SJCRH30 (cell line): ENCODE measurements at places on chromosomes 11 and 22.
A peak's percentile ranks its signal among the peaks of the same experiment; 100 is the strongest.

GRCh38 chr11:2518111-2518982 is 73.5 kb downstream of the KCNQ1 start:
- H3K27ac ChIP-seq, result no peak overlapping the region
- H3K4me1 ChIP-seq, result no peaks in the 10 kb centered on the region
- H3K36me3 ChIP-seq, result no peaks in the 10 kb centered on the region
- peaks cover 17% of the 10 kb centered on the region for H3K27me3 ChIP-seq

DNA sequence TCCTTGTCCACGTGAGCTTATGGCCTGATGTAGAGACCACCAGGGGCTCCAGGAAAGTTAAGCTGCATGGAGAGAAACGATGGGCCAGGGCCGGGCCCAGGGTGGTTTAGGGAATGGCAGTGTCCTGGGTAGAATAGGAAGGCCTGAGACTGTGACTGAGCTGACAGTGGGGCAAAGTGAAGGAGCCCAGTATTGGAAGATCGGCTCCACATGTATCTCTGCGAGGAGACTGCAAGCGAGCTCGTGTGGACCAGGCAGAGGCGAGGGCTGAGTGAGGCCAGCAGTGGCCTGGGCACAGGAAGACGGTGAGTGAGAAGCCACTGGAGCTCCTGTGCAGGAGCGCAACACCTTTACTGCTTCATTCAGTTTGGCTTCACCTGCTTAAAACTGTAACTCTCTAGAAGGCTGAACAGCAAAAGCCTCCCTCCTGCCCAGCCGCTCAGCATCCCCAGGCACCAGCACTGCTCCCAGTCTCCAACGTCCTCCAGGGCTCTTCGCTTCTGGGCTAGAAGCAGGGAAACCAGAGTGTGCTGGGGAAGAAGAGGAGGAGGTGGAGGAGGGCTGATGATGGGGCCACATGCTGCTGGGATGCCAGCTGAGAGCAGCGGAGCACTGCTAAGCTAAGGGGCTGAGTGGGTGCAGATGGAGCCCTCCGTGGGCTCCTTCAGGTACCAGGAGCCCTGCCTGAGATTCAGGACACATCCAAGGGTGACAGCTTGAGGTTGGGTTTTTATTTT is 13.5 kb downstream of the TCIRG1 start:
- no peaks in the 10 kb centered on the region for H3K27me3 ChIP-seq
- no peaks in the 10 kb centered on the region for H3K36me3 ChIP-seq

- H3K4me1 ChIP-seq, result peaks cover 14% of the 10 kb centered on the region
- no peak overlapping the region for H3K4me3 ChIP-seq
- no peaks in the 10 kb centered on the region for H3K36me3 ChIP-seq
- DNase-seq, result no peak
- H3K27me3 ChIP-seq, result no peaks in the 10 kb centered on the region
Measured at GRCh38 chr11:43934601-43935423, 7.6 kb upstream of the C11orf96 start.

GRCh38 chr11:2213890-2214526 is 42.4 kb upstream of the TH start:
- no peaks in the 10 kb centered on the region; the same call in 1 of the 2 replicates for H3K27me3 ChIP-seq
- H3K27ac ChIP-seq, result no peak overlapping the region
- DNase-seq, result no peak
- peaks cover 29% of the 10 kb centered on the region for H3K4me1 ChIP-seq

DNA sequence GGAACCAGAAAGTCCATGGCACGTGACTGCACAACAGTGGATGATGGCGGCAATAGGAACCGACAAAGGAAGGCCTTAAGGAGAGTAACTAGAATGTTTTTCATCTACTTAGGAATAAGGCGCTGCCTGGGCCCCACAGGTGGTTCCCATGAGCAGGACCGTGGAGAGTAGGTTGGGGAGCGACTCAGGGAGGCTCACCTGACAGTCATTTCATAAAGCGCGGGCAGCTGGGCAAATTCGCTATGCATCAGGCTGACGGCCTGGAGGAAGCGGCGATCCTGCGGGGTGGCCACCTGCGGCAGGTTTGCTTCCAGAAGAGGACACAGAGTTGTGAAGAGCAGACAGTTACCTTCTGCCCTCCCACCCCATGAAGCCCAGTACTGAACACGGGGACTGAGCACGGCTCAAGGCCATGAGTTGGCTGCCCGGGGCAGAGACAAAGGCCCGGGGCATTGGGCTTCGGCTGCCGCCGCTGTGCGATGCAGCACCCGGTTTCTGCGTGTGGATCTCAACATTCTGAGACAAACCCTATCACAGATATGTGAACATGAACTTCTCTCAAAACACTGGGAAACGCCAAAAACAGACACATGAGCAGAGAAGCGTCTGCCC is 25.8 kb downstream of the HPS4 start:
- peaks cover 14% of the 10 kb centered on the region for H3K36me3 ChIP-seq
- no peaks in the 10 kb centered on the region for H3K27me3 ChIP-seq
- no peak overlapping the region for H3K4me3 ChIP-seq
- H3K4me1 ChIP-seq, result no peaks in the 10 kb centered on the region

- H3K27me3 ChIP-seq, result no peaks in the 10 kb centered on the region
- DNase-seq, result no peak
- H3K27ac ChIP-seq, result no peak overlapping the region
- H3K4me3 ChIP-seq, result no peak overlapping the region
- no peaks in the 10 kb centered on the region for H3K36me3 ChIP-seq
- H3K4me1 ChIP-seq, result no peaks in the 10 kb centered on the region
Measured at GRCh38 chr22:32204040-32204855, 625 bp downstream of the RFPL2 start.

DNA sequence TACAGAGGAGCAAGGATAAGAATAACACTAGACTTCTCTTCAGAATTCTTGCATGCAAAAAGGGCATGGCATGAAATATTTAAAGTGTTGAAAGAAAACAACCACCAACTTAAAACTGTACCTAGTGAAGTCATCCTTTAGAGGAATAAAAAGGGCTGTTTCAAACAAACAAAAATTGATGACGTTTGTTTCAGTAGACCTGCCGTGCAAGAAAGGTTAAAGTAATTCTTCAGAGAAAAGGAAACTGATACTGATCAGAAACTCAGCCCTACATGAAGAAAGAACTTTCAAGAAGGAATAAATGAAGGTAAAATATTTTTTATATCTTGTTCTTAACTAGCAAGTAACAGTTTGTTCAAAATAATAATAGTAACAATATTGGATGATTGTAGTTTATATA is 27.5 kb downstream of the MRGPRX2 start:
- peaks cover 1% of the 10 kb centered on the region for H3K4me1 ChIP-seq
- H3K27ac ChIP-seq, result no peak overlapping the region
- no peaks in the 10 kb centered on the region for H3K27me3 ChIP-seq
- no peak for DNase-seq
- no peaks in the 10 kb centered on the region for H3K36me3 ChIP-seq

GRCh38 chr11:35250621-35251020 is 111.7 kb downstream of the CD44 start:
- no peak overlapping the region for H3K27ac ChIP-seq
- H3K36me3 ChIP-seq, result no peaks in the 10 kb centered on the region
- H3K27me3 ChIP-seq, result peaks cover 5% of the 10 kb centered on the region
- DNase-seq, result no peak
- H3K4me3 ChIP-seq, result no peak overlapping the region

DNA sequence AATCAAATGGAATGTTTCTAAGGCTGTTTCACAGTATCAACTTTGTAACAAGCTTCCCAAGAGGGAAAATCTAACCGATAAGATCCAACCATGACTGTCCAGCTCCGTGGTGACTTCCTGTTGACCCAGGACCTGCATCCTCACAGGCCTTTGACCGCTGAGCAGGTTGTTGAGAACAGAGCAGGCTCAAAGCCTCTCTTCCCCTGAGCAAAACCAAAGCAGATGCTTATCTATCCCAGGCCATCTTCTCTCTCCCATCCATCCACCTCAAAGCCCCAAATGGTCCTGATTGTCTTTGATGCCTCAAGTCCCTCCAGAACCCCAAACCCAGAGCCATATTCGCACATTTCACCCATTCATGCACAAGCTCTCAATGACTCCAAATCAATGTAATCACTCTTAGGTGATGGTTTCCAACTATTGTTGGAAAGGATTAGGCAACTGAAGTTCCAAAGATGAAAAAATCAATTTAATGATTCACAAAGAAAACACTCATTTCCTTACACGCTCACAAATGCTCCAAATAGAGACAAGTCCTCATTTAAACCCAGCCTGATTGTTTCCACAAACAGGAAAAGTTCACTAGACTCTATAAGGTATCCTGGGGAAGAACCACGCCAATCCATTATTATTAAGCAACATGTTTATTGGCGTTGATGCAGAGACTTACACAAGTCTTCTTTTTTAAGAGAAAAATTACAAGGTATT is 48.7 kb downstream of the C11orf58 start:
- H3K4me3 ChIP-seq, result no peak overlapping the region
- DNase-seq, result no peak
- H3K27me3 ChIP-seq, result peaks cover 2% of the 10 kb centered on the region; the same call in 1 of the 2 replicates
- peaks cover 14% of the 10 kb centered on the region for H3K4me1 ChIP-seq

- H3K27ac ChIP-seq, result no peak overlapping the region
- H3K4me3 ChIP-seq, result no peak overlapping the region
- DNase-seq, result no peak
- H3K27me3 ChIP-seq, result 0 out of 2 replicates have a peak, but pooled peaks cover 5% of the 10 kb centered on the region
Measured at GRCh38 chr11:47361419-47361818, 8.9 kb upstream of the MYBPC3 start.

DNA sequence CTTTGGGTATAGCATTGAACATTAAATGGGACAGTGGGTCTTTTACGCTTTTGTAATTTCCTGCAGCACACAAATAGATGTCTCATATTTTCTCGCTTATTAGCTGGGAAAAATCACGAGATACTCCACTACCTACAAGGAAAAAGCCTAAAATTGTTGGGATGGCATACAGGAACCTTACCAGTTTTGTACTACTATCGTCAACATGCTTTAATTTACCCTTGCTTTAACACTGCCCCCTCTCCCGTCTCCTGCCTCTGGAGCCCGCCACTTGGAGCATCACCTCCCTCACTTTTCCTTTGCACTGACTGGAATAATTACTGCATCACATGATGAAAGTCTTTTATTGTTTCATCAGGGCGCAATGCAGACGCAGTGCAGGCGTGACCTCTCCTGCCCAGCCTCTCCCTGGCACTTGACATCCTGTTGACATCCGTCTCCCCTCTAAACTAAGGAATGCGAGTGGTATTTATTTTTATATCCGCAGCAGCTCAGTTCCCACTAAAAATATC is 1.0 kb upstream of the FNBP4 start:
- H3K27ac ChIP-seq, result peak overlapping the region; percentile 99
- peak overlapping the region; percentile 85 for H3K4me3 ChIP-seq

- no peak overlapping the region for H3K4me3 ChIP-seq
- H3K27me3 ChIP-seq, result no peaks in the 10 kb centered on the region; the same call in 1 of the 2 replicates
- H3K27ac ChIP-seq, result no peak overlapping the region
- no peak for DNase-seq
- H3K36me3 ChIP-seq, result no peaks in the 10 kb centered on the region
Measured at GRCh38 chr11:134485316-134485715, 73.3 kb upstream of the B3GAT1 start.

GRCh38 chr11:104136861-104137260 is 27.1 kb downstream of the PDGFD start:
- no peaks in the 10 kb centered on the region for H3K36me3 ChIP-seq
- no peak overlapping the region for H3K4me3 ChIP-seq
